Activated CD4-positive, alpha-beta memory T cell treated with anti-CD3 and anti-CD28 coated beads, Interleukin-2, amount 10 ng/mL, durations not matched to agents 7 days and 5 days (primary cell): ENCODE measurements at places on chromosomes 7 and 10. TPM values are rescaled to one million over a fixed set of nuclear protein-coding genes. Genes with fewer than 3 reads are reported as not detected.

Gene TCAF2
- 49.4 TPM for total RNA-seq

DNA sequence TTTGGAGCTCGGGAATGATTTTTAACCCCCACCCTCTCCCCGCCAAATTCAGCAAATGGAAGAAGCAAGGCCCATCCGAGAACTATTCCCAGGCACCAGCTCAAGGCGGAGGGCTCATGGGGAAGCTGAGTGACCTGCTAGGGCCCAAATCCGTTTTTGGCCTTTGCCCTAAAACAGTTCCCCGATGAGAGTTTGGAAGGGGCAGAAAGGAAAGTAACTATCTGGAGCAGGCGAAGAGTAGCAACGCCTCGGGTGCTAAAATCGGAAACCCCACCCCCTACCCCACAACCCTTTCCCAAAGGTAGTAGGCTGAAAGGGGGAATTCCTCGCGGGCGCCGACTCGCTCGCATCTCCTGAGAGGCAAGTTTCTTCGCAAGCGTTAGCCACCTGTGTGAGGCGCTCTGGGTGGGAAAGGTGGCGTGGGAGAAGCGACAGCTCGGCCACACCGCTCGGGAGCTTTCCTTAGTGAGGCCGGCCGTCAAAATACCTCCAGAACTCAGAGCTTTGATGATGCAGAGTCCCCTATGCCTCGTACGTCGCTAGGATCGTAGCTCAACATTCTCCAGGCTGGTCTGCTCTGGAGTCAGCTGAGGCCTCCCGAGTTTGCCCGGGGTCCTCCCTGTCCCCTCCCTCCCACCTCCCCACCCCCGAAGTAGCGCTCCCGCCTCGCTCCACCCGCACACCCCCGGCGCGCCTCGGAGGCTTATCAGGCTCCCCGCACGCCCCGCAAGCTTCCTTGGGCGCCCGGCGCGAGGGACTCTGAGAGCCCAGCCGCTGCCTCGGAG is 642 bp upstream of the PRKG1 start:
- DNase-seq = no peak

DNA sequence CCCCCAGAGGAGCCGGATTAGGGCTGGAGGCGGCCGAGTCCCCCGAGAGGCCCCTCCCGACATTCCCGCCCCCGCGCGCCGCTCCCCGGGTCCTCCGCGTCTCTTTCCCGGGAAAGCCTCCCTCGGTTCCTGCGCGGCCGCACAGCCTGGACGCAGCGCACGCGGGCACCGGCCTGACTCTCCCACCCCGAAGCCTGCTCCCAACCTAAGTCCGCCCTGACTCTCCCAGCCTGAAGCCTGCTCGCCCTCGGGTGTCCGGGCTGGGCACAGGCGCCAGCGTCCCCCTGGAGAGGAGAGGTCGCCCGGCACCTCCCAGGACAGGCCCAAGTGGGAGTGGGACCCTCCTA is 441 bp upstream of the VENTX start:
- no peak for DNase-seq

Gene UCN3
- total RNA-seq = not detected

Gene MPP7
- 4.0 TPM for total RNA-seq

Gene ABCC2
- 0.95 TPM for total RNA-seq
